CD4-positive, alpha-beta T cell treated with Interferon alpha-2 for 1 hour (primary cell): ENCODE measurements at places on chromosomes 2 and 18.

GRCh38 chr2:108364676-108365297 is 13.0 kb upstream of the SULT1C4 start:
- no peak for DNase-seq

- DNase-seq, result no peak
Observed at GRCh38 chr2:219496825-219497494, 1.7 kb upstream of the GMPPA start.

GRCh38 chr2:201343559-201343958 is 13.6 kb downstream of the FLACC1 start:
- no peak for DNase-seq

DNA sequence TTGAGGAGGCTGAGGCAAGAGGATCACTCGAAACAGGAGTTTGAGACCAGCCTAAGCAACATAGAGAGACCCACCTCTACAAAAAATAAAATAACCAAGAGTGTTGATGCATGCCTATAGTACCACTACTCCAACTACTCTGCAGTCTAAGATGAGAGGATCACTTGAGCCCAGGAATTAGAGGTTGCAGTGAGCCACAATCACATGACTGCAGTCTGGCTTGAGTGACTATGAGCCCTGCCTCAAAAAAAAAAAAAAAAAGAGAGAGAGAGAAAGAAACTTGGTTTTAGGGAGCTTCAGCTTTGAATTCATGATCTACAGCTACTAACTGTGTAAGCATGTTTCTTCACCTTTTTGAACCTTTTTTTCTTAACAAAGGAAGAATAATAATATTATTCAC is 119.9 kb downstream of the HNMT start:
- DNase-seq, result no peak

DNA sequence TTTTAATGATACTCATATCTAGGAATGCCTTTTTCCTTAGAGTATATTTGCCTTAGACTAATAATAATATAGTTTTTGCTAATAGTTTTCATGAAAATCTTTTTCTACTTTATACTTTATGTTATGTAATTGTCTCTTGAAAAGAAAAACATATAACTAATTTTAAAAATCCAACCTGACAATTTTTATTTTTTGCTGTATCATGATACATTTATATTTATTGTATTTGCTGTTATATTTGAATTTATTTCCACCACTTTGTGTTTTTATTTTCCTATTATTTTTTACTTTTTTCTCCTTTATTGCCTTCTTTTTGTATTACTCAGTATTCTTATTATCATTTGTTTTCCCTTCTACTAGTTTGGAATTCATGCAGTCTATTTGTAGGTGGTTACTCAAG is 85.4 kb downstream of the MBD5 start:
- DNase-seq, result no peak
